ENCODE measurements at places on chromosomes 3 and 15. TPM values are rescaled to one million over a fixed set of nuclear protein-coding genes. Genes with fewer than 3 reads are reported as not detected.
A peak's percentile ranks its signal among the peaks of the same experiment; 100 is the strongest.

STRC gene
- not detected for polyA plus RNA-seq

CIAO2A gene
- polyA plus RNA-seq, result 79.2 TPM

ZNF774 gene
- 2.8 TPM for polyA plus RNA-seq

DAZL gene
- not detected for polyA plus RNA-seq

CHDH gene
- 2.0 TPM for polyA plus RNA-seq

CYP11A1 gene
- polyA plus RNA-seq, result 0.18 TPM

ZNF660 gene
- 0.18 TPM for polyA plus RNA-seq

SEMA5B gene
- 0.43 TPM for polyA plus RNA-seq

VEPH1 gene
- polyA plus RNA-seq, result 0.27 TPM

GASK1A gene
- 0.62 TPM for polyA plus RNA-seq

CA12 gene
- polyA plus RNA-seq, result 0.25 TPM

DNA sequence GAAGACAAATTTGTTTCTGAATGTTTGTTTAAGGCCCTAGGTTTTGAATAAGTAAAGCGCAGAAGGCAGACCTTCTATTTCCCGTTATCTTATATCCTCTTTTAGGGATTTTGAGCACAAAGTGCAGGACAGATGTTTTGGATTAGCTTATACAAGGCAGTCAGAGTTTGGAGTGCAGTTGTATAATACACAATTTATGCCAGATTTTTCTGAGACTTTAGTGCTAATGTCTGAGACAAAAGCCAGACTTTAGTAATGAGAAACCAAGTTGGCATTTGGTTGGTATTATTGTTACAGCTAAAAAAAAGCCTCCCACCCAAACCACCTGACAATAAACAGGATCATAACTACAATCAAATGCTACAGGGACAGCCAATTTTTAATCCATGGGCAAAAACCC, 309.9 kb upstream of the SATB1 start:
- DNase-seq, result no peak

DNA sequence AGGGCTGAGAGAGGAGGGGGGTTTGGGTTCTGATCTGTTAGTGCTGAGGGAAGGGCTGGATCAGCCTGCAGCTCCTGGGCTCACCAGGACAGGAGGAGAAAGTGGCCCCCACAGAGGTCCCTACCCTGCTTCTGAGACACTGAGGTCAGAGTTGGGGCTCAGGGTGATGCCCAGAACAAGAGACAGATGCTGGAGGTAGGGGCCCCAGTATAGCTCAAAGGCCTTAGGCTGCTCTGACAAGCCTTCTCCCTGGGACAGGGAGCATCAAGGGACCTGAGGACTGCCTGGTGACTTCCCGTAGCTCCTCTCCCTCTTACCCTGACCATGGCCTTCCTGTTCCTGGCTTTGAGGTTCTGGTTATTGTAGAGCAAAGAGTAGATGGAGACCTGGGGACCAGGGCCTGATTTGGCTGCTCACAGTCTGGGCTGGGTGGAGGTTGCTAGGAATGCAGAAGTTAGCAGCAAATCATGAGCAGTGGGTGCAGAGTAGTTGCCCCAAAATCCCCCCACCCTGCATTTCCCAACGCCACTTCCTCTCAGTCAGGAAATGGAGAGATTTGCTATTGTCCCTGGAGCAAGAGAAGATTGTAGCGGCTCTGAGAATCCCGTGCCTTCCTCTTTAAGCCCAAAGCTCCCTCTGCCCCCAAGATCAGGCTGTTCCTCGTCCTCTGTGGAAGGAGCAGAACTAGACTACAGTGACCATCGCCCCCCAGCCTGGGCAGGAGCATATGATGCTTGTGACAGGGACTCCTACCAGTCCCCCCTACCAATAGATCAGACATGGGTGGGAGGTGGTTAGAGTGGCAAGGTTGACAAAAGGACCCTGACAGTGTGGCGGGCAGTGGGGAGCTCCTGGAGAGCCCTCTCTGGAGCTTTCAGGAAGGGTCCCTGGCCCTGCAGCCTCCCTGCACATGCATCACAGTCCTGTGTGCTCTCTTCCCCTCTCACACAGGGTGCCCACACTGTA, 47.4 kb upstream of the SEC22A start:
- no peak for DNase-seq

DNA sequence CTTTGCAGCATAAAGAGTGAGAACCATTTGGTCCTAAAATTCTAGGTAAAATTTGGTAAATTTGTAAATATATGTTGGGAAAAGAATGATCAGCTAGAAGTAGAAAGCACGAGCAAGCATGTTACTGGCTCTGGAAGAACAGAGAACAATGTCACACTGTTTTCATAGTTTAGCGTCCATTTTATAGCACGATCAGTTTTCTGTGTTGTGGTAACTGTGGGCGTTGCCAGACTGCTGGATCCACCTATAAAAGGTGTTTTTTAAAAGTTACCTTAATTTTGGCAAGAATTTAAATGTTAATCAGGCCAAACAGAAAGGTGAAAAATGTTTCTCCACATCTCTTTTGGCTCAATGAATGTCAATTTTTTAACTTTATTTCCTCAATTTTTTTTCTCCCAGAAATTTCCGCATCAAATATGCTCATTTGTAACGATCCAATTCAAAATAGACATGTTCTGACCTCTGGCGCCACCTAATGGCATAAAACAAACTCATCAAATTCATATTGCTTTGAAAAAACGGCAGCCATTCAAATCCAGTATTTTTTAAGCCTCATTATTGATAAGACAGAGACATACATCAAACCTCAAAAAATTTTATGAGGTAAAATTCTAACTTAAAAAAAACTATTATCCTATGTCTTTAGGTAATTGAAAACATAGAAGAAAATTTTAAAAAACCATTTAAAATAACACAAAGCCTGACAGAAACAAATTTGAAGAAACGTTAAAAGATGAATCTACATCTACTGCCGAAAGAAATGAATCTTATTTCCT, 5.5 kb upstream of the GP5 start:
- no peak for DNase-seq

DNA sequence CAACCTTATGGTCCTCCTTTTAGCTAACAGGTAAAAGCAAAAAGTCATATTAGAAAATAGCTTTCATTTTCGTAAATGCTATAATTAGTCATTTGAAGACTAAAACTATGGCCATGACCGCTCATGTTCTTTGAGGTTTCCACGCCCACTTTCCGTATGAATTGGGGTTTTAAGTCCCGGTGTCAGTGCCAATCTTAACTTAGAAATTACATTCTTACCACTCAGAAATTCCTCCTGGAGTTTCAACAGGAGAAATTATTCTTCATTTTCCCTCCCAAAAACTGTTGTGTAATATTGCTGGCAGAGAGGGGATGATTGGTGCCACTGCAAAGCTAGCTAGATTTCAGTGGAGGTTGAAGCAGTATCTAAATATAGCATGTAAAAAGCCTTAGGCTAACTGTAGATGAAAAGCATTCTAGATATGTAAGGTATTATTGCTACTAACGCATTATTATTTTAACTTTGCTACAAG, 71.0 kb upstream of the MDFIC2 start:
- DNase-seq, result no peak

DNA sequence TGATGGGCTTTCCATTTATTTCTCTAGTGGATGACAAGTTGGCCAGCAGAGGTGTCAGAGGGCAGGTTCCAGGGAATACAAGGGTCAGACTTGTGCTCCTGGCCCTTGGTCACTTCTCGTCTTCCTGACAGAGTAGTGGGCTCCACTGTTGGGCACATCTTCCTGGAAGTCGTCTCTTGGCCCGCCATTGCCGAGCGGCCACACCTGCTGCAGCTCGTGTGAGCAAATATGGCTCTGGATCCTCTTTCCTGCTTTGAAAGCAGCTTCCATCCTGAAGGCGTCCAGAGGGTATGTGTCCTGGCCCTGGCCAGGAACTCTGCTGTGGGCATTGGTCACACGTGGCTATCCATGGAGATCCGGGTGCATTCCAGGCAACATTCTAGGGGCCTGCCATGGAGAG, 100.2 kb downstream of the SNRPN start:
- DNase-seq, result no peak

DNA sequence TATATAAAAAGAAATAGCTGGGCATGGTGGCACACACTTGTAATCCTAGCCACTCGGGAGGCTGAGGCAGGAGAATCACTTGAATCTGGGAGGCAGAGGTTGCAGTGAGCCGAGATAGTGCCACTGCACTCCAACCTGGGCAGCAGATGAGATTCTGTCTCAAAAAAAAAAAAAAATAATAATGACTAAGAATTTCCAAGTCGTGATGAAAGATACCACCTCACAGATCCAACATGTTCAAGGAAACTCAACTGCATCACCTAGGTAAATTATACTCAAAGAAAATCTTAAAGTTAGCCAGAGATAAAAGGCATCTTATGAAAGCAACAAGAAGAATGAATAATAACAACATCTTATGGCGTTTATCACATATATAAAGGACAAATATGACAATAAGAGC, 50.1 kb downstream of the DOCK3 start:
- DNase-seq, result no peak

GRCh38 chr3:187039723-187040414, 99.4 kb downstream of the RPL39L start:
- no peak for DNase-seq

GRCh38 chr3:18946524-18946923, 201.8 kb upstream of the KCNH8 start:
- no peak for DNase-seq

DNA sequence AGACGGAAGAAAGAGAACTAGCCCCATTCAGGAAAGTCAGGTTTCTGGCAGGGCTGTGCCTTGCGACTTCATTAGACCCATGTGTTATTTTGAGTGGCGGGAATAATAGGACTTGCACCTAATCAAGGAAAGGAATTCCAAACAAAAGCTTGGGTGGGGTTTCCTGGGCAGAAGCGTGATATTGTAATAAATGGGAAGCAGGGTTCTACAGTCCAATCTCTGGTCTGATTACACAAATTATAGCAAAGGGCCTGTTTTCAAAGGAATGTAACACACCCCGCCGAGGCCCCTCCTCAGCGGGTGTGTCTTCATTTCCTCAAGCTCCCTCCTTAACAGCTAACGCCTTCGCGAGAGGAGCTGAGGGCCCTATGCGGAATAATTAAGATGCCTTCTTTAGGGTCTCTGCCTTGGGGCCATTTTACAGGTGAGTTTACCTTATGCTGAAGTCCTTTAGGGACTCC, 396.0 kb upstream of the C2CD4B start:
- DNase-seq, result no peak

GRCh38 chr3:99199021-99199420, 297.5 kb upstream of the DCBLD2 start:
- no peak for DNase-seq

- DNase-seq, result peak; percentile 67
Measured at GRCh38 chr15:67063689-67064606, 1.5 kb upstream of the SMAD3 start.

GRCh38 chr3:23183731-23184130, 19.4 kb upstream of the UBE2E2 start:
- no peak for DNase-seq

DNA sequence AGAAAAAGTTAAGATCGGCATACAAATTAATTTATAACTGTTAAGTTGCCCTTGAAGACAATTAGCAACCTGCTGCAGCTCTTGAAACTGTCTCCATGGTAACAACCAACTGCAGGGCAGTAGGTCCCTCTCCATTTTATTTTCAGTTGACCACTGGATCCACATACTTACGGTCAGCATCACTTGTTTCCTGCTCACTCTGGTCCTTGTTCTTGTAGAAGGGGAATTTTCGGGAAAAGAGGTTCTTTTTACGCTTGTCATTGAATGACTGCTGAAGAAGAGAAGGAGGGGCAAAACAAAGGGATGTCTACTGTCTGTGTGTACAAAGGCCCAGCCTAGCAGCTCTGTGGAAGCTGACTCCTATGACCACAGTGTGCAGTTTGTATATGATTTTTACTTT, 46.8 kb upstream of the MELTF start:
- no peak for DNase-seq

- no peak for DNase-seq
Measured at GRCh38 chr3:48478626-48479555, 25.1 kb downstream of the SHISA5 start.

GRCh38 chr3:126481808-126482502, 6.3 kb upstream of the ZXDC start:
- DNase-seq, result peak; percentile 57

- no peak for DNase-seq
Measured at GRCh38 chr15:89462198-89462912, 34.0 kb downstream of the RHCG start.

DNA sequence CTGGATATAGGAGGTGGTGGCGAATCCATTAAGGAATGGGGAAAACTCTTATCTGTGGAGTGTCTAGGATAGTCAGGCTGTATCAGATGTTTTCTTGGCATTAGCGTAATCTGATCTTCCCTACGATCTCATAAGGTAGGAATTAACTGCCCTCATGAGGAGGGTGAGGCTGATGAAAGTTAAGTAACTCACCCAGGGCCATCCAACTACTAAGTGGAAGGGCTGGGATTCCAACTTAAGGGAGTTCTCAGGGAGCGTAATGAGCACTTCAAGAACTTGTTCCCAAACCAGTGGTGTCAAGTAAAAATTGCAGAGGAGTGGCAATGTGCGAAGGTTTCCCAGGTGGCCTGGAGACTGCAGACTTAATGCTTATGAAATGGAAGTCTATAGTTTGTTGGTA, 55.9 kb upstream of the OSBPL11 start:
- no peak for DNase-seq

DNA sequence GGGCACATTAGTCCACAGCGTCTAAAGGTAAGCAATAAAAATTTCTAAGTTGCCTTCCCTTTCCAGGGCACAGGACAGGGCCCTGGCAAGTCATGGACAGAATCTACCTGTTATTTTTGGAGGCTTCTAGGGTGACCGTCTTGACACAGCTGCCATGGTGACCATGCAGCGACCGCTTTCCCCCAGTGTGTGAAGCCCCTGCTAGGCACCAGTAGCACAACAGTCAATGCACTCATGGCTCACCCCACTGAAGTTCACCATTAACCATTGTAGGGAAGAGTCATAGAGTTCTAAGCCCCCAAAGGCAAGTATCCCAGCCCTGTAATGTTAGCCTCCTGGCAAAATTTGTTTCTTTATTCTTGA, 43.8 kb upstream of the SLCO2A1 start:
- DNase-seq, result no peak

GRCh38 chr3:133491481-133492059, 81.9 kb upstream of the CDV3 start:
- no peak for DNase-seq

DNA sequence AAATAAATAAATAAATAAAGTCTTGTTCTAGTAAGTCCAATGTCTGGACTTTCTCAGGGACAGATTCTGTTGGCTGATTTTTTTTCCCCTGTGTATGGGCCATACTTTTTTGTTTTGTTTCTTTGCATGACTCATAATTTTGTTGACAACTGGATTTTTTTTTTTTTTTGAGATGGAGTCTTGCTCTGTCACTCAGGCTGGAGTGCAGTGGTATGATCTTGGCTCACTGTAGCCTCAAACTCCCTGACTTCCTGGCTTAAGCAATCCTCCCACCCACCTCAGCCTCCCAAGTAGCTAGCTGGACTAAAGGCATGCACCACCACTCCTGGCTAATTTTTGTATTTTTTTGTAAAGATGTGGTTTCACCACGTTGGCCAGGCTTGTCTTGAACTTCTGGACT, 38.9 kb downstream of the TICRR start:
- no peak for DNase-seq

DNA sequence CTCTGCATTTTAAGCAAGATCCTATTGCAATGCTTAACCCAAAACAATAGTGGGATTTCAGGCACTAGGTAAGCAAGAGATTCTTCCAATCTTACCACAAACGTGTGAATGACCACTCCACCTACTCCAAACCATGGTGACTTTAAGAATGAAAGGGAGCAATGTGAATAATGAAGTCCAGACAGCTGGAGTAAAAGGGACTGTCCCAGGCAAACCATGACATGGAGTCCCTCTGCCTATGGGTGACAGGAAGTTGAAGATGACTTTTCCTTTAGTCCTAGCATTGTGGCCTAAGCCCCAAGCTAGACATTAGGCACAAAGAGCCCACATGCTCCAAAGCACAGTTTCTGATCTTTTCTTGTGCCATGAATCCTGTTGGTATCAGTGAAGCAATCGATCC, 179.0 kb downstream of the SHQ1 start:
- DNase-seq, result no peak

GRCh38 chr3:25478964-25479726, 51.1 kb downstream of the RARB start:
- no peak for DNase-seq

Data from psoas muscle (tissue), 8 donors.